ENCODE measurements at places on chromosomes 2 and 18.

DNA sequence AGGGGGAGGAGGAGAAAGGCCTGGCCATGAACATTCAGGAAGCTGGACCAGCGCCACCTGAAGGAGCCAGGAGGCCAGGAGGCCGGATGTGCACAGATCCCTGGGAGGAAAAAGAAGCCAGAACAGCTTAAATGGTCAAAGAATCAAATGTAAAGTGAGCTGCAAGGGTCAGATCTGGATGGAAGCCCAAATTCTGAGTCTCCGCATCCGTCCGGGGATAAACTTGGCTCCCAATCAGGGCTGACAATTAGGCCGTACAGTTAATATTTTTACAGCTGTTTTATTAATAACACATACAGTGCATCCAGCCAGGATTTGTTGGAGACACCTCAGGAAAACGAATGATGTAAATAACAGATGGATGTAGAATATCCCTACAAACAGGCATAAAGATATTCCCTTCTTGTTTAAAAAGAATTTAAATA lies 495.1 kb upstream of the TCF4 start:
- DNase-seq, result no peak

DNA sequence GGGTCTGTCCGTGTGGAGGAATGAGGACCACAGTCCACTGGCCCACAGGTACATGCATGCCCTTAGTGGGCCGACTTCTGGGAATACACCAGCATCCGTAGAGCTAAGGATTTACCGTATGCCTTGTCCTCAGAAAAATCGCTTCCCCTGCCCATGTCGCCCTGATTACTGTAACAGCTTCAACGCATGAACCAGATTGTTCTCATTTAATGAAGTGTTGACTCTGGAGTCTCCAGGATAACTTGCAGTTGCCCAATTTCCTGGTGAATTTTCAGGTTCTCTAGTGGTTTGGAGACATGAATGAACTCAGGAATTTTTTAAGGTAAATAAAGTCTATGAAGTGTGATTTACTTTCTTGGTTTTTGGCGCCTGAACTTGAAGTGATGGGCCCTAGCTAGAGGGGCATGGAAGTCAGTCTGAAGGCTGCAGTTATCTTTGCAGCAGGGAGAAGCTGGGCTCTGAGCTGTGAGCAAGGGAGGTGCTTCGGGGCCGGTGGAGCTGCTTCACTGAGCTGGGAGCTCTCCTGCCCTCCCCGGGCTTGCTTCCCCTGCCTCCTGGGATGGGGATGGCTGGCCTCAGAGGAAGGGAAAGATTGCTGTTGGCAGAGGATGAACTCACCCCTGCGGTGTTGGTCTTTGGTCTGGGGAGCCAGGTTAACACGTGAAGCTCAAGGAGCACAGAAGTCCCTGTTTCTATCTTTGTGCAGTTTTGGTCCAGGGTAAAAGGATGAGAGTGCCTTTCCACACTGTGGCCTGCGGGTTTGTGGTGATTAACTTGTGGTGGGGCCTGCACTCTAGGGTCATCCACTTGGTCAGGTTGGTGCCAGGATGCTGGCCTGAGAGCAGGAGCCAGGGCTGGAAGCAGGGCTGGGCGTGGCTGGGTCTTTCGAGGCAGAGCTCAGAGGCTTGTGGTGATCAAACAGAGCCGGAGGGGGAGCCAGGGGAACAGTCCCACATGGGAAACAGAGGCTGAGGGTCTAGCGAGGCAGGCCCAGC lies 28.1 kb downstream of the TCF7L1 start:
- no peak for DNase-seq

- no peak for DNase-seq
These were observed 255.8 kb downstream of the ERBB4 start for GRCh38 chr2:212282671-212283261.

DNA sequence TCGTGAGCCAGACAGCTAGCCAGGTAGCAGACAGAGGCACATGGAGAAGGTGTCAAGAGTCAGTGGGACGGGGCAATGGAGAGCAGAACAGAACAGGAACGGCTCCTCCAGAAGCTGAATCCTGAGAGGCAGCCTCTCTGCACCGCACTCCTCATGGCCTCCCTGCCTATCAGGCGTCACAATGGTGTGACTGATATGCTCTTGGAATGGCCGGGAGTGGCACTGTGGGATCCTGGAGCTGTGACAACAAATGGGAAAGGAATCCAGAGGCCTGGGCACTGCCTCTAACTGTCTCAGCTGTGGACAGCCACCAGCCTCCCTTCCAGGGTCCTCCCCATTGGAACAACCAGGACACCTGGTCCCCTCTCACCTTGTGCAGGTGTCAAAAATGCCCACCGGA lies 89.1 kb upstream of the ID2 start:
- no peak for DNase-seq

- DNase-seq, result no peak
These were observed 43.0 kb upstream of the EFEMP1 start for GRCh38 chr2:55966401-55967118.

DNA sequence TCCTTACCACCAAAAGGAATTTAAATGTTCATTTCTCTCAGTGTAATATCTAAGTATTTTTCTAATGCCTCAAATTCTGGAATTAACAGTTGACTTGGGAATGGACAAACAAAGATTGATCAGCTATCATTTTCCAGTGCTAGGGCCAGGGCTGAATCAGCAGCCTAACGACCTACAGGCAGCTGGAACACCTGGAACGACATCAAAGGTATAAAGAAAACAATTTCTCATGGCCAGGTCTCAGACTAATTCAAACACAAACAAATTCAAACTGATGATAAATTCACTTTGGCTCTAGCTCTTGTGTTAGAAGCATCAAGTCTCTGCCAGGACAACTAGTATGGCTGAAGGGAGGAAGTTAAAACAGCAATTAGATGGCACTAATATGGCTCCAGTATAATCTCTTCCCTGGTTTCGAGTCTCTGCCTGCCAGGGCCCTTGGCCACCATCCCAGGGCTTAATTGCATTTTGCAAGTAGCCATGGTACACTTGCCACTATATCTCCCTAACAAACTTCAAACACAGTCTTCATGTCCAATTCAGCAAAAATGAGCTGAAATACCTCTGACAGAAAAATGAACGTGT lies 70.2 kb upstream of the FSHR start:
- no peak for DNase-seq

DNA sequence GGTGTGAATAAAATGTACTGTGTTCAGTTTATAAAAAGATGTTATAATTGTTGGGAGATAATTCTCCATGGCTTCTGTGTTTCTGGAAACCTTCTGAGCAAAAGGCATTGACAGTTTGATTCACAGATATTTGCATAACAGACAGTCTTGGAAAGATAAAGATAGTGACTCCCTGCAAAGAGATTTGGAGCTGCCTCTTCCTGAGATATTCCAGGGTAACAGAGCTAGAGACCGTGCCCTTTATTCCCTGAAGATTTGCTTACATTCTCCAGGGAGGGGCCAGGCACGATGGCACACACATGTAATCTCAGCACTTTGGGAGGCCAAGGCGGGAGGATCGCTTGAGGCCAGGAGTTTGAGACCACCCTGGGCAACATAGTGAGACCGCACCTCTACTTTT lies 12.2 kb upstream of the ANXA4 start:
- DNase-seq, result no peak

DNA sequence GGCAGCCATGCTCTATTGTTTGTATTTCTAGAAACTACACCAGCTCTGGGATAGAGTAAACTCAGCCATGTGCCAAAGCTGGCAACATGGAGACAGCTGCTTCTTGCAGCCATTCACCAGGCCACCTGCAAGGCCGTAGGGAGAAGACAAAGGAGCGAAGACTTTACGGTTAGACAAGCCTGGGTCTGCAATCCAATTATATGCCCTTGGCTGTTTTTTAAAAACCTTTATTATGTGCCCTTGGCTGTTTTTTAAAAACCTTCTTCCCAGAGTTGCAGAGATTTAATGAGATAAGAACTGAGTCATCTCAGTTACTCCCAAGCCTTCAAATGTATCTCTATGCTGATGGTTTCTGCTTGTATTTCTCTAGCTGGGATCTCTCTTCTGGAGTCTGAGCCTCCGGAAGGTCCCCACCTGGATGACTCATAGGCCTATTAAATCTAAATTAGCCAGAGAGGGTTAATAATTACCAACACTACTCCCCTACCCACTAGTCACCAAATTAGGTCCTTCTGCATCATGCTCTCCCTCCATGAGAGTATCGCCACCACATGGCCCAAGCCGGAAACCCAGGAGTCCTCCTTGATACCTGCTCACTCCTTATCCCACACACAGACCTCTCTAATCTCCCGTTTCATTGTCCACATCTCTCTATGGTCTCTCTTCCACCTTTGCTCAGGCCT lies 17.5 kb upstream of the DPP4 start:
- no peak for DNase-seq

DNA sequence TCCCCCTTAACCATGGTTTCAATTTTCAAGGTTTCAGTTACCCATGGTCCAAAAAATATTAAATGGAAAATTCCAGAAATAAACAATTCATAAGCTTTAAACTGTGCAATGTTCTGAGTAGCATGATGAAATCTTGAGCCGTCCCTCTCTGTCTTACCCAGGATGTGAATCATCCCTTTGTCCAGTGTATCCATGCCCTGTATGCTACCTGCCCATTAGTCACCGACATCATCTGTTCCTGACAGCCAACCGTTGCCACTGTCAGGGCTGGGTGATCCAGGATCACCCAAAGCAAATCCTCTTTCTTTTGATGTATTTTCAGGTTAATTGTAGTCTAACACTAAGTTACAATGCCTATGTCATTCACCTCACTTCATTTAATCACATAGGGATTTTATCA lies 15.7 kb upstream of the OLA1 start:
- no peak for DNase-seq

DNA sequence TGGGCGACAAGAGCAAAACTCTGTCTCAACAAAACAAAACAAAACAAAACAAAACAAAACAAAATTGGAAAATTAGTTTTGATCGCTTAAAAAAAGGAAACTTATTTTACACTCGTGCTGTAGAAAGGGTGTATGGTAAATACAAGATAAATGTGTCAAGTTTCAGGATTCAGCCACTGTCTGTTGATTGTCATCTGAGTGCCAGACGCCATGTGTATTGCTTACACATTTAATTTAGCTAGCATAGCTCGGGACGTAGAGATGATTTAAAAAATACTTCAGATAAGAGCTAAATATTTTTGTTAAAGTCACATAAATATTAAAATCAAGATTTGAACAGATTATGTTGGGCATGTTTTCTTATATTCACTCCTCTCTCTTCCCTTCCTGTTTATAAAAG lies 568.1 kb upstream of the ZNF804A start:
- no peak for DNase-seq

All from stimulated activated CD4-positive, alpha-beta T cell treated with anti-CD3 and anti-CD28 coated beads, TNF-alpha, amount 100 ng/mL, for 24 hours (primary cell).